ENCODE measurements at places on chromosomes 5 and 9. TPM values are rescaled to one million over a fixed set of nuclear protein-coding genes. Genes with fewer than 3 reads are reported as not detected.

- no peak overlapping the region for H3K4me3 ChIP-seq
- H3K27me3 ChIP-seq, result no peaks in the 10 kb centered on the region
- no peak overlapping the region for H3K27ac ChIP-seq
- peaks cover 61% of the 10 kb centered on the region for H3K36me3 ChIP-seq
These were observed 4.3 kb downstream of the SURF2 start for GRCh38 chr9:133360400-133361393.

- no peak overlapping the region for H3K4me3 ChIP-seq
- no peak for DNase-seq
- no peaks in the 10 kb centered on the region for H3K4me1 ChIP-seq
- H3K27me3 ChIP-seq, result no peaks in the 10 kb centered on the region
- no peak overlapping the region for H3K27ac ChIP-seq
- no peaks in the 10 kb centered on the region for H3K36me3 ChIP-seq
These were observed 416.0 kb downstream of the SH3GL2 start for GRCh38 chr9:17994695-17995425.

- H3K4me1 ChIP-seq, result peaks cover 8% of the 10 kb centered on the region
- no peaks in the 10 kb centered on the region for H3K27me3 ChIP-seq
- no peak overlapping the region for H3K4me3 ChIP-seq
- DNase-seq, result no peak
These were observed 25.5 kb downstream of the GRAMD2B start for GRCh38 chr5:126448720-126449119.

- no peak overlapping the region for H3K27ac ChIP-seq
- no peaks in the 10 kb centered on the region for H3K4me1 ChIP-seq
- no peak for DNase-seq
- H3K4me3 ChIP-seq, result no peak overlapping the region
- H3K36me3 ChIP-seq, result no peaks in the 10 kb centered on the region
- no peaks in the 10 kb centered on the region for H3K27me3 ChIP-seq
These were observed 69.4 kb downstream of the NPR3 start for GRCh38 chr5:32780508-32780919.

GRCh38 chr9:12425878-12426864 lies 267.0 kb upstream of the TYRP1 start:
- no peak overlapping the region for H3K27ac ChIP-seq
- no peak for DNase-seq
- H3K27me3 ChIP-seq, result no peaks in the 10 kb centered on the region

DNA sequence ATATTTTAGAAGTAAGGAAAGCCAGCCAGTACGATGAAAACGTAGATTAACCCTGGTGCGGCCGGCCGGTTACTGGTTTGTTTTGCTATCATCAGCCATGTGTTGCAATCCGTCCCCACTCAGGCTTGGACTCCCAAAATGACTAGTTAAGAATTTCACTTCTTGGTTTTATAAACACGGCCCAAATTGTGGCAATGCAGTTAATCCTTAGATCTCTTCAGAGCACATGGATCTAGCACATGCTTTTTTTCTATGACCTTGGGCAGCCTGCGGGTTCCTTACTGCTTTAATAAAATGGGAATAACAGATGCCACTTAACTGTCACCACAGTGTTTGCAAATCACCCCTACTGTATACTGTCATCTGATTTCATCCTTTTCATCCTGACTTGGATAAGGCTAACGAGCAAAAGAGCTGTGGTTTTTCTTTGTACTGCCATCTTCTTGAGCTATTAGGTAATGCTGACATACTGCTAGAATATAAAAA lies 1.5 kb downstream of the NDFIP1 start:
- H3K4me3 ChIP-seq, result peak overlapping the region; percentile 89
- peak overlapping the region; percentile 97 for H3K27ac ChIP-seq
- H3K4me1 ChIP-seq, result peaks cover 25% of the 10 kb centered on the region
- H3K27me3 ChIP-seq, result no peaks in the 10 kb centered on the region
- H3K36me3 ChIP-seq, result no peaks in the 10 kb centered on the region

DNA sequence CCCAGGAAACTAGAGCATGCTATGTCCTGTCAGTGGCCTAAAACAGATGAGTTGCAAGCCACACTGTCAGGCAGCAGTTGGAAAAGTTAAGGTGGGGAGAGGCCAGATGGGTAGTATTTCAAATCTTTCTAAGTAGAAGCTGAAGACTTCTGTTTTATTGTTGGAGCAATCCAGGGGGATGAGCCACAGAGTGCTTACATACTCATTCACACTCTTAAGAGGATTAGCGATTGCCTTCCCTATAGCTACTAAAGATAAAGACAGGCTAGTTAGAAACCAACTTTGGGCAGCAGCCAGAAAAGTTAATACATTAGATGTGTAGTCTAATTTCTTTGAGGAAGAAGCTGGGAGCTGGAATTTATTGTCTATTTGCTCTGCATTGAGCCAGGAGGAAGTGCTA lies 61.7 kb upstream of the ELAVL2 start:
- H3K4me3 ChIP-seq, result no peak overlapping the region
- H3K36me3 ChIP-seq, result no peaks in the 10 kb centered on the region
- no peaks in the 10 kb centered on the region for H3K4me1 ChIP-seq
- no peak overlapping the region for H3K27ac ChIP-seq
- DNase-seq, result no peak

DNA sequence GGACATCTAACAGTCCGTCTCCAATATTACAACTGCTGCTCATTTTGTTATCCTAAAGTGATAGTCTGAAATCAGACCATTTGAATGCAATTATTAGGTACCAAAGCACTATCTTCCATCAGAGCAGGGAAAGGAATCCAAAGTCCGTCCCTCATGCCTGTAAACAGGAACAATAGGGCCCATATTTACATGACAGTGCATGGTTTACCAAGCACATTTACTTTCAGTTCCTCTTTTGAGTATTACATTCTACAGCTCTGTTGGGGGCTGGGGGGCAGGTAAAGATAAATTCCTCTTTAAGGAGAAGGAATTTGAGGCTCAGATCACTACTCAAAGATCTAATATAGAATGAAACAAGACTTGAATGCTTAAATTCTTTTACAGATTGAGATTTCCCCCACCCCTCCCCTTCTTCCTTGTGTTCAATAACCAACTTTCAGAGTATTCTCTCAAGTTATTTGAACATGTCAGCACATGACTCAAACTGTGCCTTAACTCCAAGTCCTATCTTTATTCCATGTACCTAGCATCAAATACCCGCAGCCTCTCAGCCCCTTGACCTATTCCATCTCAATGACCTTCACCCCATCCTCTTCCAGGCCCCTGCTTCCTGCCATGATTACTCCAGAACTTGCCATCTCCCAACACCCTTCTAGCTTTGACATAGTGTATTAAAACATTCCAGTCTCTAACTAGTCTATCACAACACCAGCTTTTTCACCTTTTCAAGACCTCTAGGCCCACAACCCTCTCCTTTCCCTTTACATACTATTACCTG lies 71.0 kb downstream of the BRINP1 start:
- H3K4me1 ChIP-seq, result no peaks in the 10 kb centered on the region
- no peaks in the 10 kb centered on the region for H3K27me3 ChIP-seq
- H3K27ac ChIP-seq, result no peak overlapping the region
- no peaks in the 10 kb centered on the region for H3K36me3 ChIP-seq
- no peak overlapping the region for H3K4me3 ChIP-seq

DNA sequence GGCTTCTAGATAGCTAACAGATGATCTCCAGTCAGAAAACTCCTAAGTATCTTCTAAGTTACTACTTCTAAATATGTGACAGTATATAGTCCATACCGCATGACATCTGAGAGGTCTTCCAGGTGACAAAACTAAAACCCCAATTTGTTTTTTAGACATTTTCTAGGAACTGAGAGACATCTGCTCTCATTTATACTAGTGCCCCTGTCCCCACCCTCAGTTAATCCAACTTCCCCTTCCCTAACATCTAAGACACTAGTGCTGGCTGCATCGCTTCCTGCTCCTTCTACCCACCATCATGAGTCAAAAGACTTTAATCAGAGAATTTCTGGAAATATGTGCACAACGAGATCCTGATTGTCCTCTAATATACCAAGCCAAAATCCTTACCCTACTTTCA lies 37.9 kb downstream of the FBXW11 start:
- no peak overlapping the region for H3K27ac ChIP-seq
- H3K36me3 ChIP-seq, result no peaks in the 10 kb centered on the region
- no peak for DNase-seq
- no peaks in the 10 kb centered on the region for H3K27me3 ChIP-seq
- H3K4me1 ChIP-seq, result peaks cover 8% of the 10 kb centered on the region
- H3K4me3 ChIP-seq, result no peak overlapping the region

DNA sequence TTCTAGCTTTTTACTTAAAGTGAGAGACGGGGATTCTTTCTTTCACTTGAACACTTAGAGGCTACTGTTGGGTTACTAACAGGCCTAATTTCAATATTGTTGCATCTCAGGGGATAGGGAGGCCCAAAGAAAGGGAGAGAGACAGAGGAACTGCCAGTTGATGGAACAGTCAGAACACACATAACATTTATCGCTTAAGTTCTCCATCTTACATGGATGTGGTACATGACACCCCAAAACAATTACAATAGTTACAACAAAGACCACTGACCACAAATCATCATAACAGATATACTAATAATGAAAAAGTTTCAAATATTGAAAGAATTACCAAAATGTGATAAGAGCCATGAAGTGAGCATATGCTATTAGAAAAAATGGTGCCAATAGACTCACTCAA lies 4.3 kb upstream of the RIC1 start:
- DNase-seq, result no peak
- H3K27me3 ChIP-seq, result no peaks in the 10 kb centered on the region
- H3K4me1 ChIP-seq, result peaks cover 46% of the 10 kb centered on the region
- H3K36me3 ChIP-seq, result no peaks in the 10 kb centered on the region
- no peak overlapping the region for H3K4me3 ChIP-seq

DNA sequence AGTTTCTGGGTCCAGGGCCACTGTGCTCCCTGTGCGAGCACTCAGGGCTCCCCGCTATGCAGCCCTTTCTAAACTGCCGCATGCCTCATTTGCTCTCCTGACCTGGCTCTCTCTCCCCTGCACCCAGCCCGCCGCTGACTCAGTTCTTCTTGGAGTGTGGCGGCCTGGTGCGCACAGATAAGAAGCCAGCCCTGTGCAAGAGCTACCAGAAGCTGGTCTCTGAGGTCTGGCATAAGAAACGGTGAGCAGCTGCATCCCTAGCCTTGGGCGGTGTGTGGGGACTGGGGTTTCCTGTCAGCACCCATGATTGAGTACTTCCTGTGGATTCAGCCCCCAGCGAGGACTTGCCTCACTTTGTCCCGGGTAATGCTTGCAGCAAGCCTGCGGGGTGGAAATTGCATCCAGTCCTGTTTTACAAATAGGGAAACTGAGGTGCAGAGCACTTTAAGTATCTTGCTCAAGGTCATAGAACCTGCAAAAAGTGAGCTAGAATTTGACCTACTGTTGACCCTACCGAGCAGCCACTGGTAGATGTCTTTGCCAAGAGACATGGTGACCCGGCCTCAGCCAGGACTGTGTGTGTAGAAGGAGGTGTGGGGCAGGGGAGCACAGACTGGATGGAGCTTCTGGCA lies 27.9 kb downstream of the USP20 start:
- no peaks in the 10 kb centered on the region for H3K4me1 ChIP-seq
- H3K27ac ChIP-seq, result no peak overlapping the region
- no peak for DNase-seq
- no peak overlapping the region for H3K4me3 ChIP-seq

DNA sequence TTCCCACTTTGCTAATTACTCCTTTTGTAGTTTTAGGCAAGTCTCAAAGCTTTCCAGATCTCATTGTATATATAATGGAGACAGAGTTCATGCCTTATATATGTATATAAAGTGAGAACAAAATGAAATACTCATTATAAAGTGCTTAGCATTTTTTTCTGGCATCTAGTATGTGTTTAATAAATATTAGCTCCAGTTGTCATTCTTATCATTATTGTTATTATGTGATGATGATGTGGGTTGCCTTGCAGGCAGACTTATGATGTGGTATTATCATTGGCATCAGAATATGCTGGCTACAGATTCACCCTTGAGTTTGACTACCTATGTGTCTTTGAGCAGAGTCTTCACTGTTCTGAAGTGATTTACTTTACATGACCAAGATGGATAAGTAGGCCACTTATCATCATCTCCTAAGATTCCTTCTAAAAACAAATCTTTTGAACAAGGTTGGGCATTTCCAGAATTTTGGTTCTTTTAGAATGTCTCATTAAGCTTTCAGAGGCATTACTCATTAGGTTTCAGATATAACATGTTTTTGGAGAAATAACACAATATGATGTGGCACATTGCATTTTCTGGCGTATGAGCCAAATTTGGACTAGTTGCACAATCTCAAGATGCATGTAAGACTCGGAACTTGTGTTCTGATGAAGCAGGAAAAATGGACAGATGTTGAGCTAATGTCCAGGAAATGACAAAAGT lies 145.6 kb upstream of the TNC start:
- DNase-seq, result no peak
- H3K36me3 ChIP-seq, result no peaks in the 10 kb centered on the region
- no peak overlapping the region for H3K27ac ChIP-seq
- no peaks in the 10 kb centered on the region for H3K27me3 ChIP-seq

DNA sequence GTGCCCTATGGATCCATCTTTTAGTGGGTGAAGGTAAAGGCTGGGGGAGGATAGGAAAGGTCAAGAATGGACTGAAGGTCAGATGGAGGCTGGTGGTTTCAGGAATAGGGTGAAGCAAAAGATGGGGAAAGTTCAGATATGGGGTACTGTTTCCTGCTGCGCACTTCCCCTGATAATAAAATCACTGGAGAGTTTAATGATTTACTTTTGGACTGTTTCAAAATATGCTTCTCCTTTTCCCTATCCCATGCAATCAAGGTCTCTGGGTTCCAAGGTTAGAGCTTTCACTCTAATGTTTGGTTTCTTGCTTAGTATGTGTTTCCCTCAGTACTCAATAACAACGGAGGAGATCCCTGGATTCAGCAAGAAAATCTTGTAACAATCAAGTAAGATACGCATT lies 10.8 kb upstream of the PPP3R2 start:
- DNase-seq, result no peak
- peaks cover 4% of the 10 kb centered on the region for H3K4me1 ChIP-seq
- no peak overlapping the region for H3K4me3 ChIP-seq
- H3K27me3 ChIP-seq, result no peaks in the 10 kb centered on the region

Gene CDO1
- 7.0 TPM for total RNA-seq

Gene PLEKHG4B
- 4.0 TPM for total RNA-seq

Gene TRPM3
- 0.17 TPM for total RNA-seq

Gene AIF1L
- 21.4 TPM for total RNA-seq

Gene CDH9
- not detected for total RNA-seq

Gene PCDHB3
- 0.39 TPM for total RNA-seq

Gene ISL1
- total RNA-seq, result not detected

Measured in upper lobe of left lung (tissue), 6 donors.